NCI-H774 (cell line): ENCODE measurements at places on chromosomes 3 and 15.

DNA sequence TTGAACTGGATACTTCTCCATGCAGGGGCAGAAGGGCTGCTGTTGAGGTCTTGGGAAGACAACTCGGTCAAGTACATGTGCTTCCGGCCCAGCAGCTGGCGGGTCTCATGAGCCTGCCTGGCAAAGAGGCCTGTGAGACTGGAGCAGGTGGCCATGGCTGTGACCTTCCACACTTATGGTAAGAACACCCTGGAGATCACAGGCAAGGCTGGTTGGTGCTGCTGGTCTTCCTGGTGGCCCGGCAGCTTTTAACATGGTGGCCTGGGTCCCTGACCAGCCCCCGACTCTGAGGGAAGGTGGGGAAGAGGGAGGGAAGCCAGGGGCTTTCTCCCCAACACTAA is 15.4 kb downstream of the CHRD start:
- no peak for DNase-seq

- no peak for DNase-seq
These were observed 62.8 kb downstream of the NBEAL2 start for GRCh38 chr3:47042231-47042791.

GRCh38 chr3:139988472-139989156 is 53.6 kb downstream of the CLSTN2 start:
- no peak for DNase-seq

DNA sequence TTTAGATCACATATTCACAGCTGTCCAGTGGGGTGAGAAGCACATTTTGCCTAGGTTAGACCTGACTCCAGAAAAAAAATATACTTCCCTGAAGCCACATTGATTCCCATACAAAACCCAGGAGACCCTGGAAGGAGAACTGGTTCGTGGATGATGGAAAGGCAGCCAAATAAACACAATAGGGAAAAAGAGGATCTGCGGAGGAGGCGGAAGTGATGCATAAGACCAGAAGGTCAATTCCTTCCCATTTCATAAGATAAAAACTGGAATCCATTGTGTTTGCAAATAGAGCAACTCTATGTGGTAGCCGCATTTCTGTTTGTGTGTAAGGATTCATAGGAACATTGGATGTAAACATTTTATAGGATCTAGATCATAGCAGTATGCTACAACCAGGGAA is 781.9 kb upstream of the GRM7 start:
- DNase-seq: no peak

DNA sequence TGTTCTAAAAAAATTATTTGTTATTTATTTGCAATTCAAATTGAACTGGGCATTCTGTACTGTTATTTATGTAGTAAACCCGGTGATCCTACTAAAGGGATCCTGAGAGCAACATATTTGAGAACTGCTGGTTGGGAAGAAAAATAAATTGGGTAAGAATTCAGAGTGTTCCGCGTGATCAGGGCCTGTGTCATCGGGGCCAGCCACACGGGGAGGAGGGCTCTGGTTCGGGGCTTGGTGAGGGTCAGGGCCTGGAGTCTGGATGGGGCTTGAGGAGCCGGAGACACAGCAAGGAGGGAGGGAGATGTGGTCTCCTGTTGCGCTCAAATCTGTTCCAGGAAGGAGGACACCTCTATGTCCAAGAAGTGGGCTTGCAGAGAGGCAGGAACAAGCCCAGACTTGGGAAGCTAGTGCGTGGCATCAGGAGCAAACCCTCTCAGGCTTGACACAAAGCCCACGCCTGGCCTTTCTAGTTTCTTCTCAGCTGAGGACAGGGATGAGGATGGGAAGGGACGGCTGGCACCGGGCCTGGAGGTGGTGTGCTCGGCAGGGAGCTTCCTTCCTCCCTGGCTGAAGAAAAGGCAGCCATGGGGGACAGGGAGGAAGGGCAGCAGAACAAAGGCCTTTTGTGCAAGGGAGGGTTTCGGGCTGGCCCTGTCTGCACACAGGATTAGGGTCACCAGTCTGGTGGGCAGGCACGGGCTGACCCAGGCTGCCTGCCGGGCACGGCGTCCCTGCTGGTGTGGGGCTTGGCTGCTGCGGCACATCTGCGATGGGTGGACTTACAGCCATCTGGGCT is 22.9 kb upstream of the FBLN2 start:
- DNase-seq: no peak

DNA sequence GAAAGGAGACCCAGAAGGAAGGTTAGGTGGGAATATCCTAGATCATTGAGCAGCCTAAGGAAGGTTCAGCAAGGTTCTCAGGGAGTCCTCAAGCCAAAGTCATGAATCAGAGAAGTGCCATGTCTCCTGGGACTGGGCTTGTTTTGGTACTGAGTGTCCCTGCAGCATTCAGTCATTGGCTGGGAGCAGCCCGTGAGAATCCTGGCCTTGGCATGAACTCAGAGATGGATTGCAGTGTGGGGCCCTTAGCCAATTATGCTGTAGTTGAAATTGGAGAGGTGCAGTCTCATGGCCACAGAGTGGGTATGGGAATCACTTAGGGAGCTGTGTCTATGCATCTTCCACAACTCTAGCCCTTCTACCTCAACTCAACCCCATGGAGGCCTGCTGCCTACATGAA is 17.0 kb upstream of the PPM1L start:
- DNase-seq: no peak

- no peak for DNase-seq
These were observed 212.0 kb downstream of the FEZF2 start for GRCh38 chr3:62161371-62161770.

DNA sequence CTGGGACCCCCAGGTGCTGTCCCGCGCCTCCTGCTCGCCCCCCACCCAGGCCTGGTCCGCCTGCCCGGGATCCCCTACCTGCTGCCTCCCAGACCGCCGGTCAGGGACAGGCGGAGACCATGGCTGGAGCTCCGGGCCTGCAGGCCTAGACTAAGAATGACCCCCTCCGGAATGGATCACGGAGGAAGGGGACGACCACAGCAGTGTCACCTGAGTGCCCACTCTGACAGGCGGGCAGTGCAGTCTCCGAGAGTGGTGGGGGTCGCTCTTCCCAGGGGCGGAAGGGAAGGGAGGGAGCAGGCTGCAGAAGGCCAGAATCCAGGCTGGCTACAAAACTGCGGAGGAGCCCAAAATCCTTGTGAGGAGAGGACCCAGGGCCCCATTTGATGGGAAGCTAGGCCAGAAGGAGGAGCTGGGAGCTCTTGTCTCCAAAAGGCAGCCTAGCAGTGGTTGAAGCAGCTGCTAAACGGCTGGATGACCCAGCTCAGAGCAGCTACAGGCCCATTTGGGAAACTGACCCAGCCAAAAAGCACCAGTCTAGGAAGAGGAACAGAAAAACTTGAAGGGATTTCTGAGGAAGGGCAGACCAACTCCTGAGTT is 908 bp upstream of the RAB43 start:
- DNase-seq: no peak

- no peak for DNase-seq
These were observed 4.3 kb downstream of the RBP1 start for GRCh38 chr3:139534992-139535879.

DNA sequence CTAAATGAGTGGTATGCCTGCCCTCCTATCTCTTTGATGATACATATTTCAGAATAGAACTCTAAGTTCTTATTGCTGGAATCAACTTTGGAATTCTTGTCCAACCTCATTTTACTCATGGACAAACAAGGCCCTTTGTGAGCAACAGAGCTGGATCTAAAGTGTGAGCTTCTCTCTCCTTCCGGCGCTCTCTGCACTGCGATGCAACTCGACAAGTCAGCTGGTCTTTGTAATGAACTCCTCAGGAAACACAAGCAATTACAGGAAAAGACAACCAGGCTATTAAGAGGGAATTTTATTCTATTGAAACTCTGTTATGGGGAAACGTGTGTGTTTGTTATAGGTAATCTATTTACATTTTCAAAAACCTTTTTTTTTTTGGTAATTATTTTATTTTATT is 20.3 kb upstream of the NRROS start:
- DNase-seq: peak; percentile 23

- DNase-seq: no peak
These were observed 105.5 kb upstream of the MRPL3 start for GRCh38 chr3:131608296-131608695.

GRCh38 chr3:108862865-108863798 is 40.5 kb downstream of the TRAT1 start:
- DNase-seq: no peak

DNA sequence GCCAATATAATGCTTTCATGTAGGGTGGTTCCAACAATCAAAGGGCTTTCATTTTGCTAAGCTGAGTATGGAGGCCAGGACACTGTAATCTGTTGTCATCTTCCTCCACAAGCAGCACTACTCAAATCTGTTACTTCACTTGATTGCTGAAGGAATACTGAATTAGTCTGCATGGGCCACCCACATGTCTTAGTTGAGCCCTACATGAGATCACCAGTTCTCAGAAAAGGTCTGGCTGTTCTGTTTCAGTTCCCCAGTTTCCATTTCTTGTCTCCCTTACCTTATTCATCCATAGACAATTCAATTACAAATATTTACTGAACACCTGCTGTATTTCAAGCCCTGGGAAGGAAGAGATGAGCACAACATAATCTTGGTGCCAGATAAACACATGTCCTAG is 119.2 kb downstream of the FHIT start:
- no peak for DNase-seq

DNA sequence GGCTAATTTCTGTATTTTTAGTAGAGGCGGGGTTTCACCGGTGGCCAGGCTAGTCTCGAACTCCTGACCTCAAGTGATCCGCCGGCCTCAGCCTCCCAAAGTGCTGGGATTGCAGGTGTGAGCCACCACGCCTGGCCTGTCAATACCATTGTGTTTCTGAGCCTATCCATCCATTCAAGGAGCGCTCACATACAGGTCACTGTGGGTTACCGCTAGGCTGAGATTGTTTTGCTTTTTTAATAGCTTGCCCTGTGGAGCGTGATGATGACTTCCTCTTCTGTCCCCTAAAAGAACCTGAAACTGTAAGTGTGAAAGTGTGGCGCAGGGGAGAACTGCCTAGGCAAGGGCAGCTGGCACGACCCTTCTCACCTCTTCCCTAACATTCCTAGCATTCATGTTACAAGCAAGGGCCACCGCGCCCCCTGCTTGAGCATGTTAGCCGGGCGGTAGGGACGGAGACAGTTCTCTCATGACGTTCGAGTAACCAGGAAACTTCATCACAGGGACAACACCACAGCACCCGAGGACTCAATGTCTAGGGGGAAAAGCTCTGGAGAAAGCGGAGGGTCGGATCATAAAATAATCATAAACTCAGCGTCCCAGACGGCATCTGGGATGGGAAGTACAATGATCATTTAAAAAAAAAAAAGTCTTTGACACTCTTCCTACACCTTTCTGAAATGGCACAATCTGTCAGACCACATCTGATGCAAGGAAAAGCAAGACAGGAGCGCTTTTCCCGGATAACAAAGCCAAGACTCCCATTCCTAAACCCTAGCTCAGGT is 790 bp downstream of the LAMP3 start:
- no peak for DNase-seq

- no peak for DNase-seq
These were observed 53.8 kb downstream of the IQSEC1 start for GRCh38 chr3:13019243-13020095.

GRCh38 chr3:192216067-192216466 is 511.3 kb downstream of the FGF12 start:
- no peak for DNase-seq

GRCh38 chr3:49421890-49422378 is 339 bp downstream of the AMT start:
- DNase-seq: no peak

GRCh38 chr3:137509354-137510045 is 254.6 kb upstream of the SOX14 start:
- peak; percentile 29 for DNase-seq

DNA sequence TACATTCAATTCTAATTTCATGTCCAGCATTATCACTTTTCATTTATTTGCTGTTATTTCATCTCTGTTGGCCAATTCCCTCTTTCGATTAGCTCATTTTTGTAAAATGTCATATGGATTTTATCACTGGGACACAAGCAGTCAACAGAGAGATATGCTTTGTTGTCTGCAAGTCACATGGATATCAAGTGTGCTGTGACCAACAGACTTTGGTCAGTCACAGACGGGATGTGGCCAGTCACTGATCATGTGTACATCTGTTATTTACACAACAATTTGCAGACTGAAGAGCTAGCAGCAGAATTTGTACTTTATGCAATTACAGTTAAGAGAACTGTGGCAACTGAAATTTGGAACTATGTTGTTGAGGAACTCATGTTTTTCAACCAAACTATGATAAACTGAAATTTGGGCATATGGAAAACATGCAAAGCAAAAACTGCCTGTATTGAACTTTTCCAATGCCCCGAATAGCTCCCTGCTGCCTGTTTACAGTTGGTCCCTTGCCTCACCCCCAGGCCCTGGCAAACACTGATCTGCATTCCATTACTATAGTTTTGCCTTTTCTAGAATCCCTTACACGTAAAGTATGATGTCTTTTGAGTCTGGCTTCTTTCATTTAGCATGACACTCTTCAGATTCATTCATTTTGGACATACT is 104.4 kb downstream of the RPL22L1 start:
- peak; percentile 76 for DNase-seq

DNA sequence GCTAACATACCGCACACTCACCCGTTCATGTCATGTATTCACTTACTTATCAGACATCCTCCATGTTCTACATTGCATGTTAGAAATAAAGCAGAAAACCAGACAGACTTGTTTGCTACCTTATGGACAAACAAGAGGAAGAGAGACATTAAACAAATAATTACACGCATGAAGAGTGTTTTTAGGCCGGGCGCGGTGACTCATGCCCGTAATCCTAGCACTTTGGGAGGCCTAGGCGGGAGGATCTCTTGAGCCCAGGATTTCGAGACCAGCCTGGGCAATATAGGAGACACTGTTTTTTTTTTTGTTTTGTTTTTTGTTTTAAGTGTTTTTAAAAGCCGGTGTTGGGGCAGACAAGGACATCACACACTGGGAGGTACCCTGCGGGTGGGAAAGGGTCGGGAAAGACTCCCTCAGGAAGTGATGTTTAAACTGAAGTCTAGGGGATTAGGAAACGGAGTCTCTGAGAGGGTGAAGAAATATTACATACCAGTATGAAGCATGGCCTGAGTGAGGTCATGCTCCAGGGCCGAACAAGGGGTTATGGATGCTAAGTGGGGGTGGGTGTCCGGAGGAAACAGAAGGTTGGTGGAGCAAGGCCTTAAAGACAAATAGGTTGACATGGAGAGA is 2.1 kb upstream of the USP3 start:
- no peak for DNase-seq

- no peak for DNase-seq
These were observed 91.3 kb downstream of the DTWD1 start for GRCh38 chr15:49712162-49712561.

DNA sequence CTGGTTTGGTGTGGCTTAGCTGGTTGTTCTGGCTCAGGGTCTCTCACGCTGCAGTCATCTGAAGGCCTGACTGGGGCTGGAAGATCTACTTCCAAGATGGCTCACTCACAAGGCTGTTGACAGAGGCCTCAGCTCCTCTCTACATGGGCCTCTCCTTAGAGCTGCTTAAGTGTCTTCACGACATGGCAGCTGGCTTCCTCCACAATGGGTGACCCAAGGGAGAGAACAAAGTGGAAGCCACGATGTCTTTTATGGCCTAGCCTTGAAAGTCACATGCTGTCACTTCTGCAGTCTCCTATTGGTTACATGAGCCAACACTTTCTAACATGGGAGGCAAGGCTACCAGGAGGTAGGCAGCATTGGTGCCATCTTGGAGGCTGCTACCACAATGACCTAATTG is 13.4 kb upstream of the PDE8A start:
- DNase-seq: no peak
